ENCODE measurements at places on chromosomes 6 and 20. TPM values are rescaled to one million over a fixed set of nuclear protein-coding genes. Genes with fewer than 3 reads are reported as not detected.
A peak's percentile ranks its signal among the peaks of the same experiment; 100 is the strongest.

DNA sequence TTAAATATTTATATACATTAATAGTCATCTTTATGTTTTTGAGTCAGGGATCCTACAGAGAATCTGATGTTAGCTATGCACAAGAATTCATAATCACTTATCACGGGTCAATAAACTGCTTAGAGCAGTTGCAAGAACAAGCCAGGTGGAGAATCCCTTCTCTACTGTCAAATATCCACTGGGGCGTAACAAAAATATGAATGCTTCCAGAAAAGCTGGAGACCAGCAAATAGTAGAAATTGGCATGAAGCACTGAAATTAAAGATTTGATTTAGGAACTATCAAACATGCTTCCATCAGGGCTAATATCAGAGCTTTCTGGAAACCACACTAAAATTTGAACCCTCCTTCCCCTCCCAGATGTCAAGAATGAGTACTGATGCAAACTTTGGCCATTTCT is 37.3 kb downstream of the ADGRG6 start:
- H3K4me1 ChIP-seq = no peaks in the 10 kb centered on the region
- H3K27ac ChIP-seq = no peak overlapping the region
- no peaks in the 10 kb centered on the region for H3K27me3 ChIP-seq
- no peak for DNase-seq
- no peaks in the 10 kb centered on the region for H3K36me3 ChIP-seq

DNA sequence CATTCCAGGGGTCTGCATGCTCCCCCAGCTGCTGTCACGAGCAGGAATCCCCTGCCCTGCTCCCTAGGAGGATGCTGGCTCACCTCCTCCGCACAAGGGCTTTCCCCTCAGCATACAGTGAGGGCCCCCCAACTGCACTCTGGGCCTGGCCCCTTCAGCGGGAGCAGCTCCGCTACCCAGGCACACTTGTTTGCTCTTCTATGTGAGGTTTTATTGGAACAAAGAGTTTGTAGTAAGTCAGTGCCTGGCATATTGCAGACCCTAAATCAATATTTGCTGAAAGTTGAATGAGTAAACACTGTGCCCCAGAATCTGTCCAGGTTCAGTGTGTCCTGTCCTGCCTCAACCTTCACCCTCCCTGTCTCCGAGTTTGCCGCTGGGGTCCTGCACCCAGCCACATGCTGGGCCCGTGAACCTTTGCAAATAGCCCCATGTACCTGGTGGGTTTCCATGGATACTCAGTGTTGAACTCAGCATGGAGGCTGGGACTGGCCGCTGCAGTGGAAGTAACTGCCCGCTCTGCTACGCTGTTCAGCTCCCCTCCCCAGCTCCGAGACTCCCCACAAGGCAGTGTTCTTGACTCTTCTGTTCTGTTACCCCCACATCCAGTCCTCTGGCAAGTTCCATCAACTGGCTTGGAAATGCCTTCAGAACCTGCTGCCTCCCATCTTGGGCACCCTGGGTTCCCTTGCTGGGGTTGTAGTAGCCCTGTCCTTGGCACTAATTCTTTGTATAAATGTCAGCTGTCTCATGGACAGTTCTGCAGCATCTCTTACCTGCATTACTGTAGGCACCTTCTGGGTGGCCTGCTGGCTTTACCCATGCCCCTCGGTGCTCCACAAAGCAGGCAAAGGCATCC is 15.7 kb downstream of the SLC22A1 start:
- H3K4me1 ChIP-seq = no peaks in the 10 kb centered on the region
- peak; percentile 40 for DNase-seq
- H3K4me3 ChIP-seq = no peak overlapping the region
- H3K27ac ChIP-seq = no peak overlapping the region
- H3K27me3 ChIP-seq = no peaks in the 10 kb centered on the region

DNA sequence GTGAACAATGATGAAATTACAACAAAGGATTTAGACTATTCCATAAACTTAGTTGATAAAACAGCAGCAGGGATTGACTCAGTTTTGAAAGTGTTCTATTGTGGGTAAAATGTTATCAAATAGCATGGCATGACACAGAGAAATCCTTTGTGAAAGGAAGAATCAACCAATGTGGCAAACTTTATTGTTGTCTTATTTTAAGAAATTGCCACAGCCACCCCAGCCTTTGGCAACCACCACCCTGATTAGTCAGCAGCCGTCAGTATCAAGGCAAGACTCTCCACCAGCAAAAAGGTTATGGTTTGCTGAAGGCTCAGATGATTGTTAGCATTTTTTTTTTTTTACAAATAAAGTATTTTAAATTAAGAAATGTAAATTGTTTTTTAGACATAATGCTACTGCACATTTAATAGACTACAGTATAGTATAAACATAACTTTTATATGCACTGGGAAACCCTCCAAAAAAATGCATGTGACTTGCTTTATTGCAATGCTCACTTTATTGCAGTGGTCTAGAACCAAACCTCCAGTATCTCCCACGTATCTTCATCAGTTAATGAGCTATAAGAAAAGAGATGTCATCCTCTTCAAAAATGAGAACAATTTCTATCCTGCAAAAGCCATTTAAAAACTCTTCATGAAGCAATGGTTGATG is 162.7 kb downstream of the SOBP start:
- no peak overlapping the region for H3K4me3 ChIP-seq
- no peak for DNase-seq
- peaks cover 11% of the 10 kb centered on the region for H3K4me1 ChIP-seq
- H3K36me3 ChIP-seq = no peaks in the 10 kb centered on the region

GRCh38 chr6:52361414-52361944 is 472 bp upstream of the PAQR8 start:
- H3K27me3 ChIP-seq = no peaks in the 10 kb centered on the region
- H3K36me3 ChIP-seq = no peaks in the 10 kb centered on the region
- H3K4me3 ChIP-seq = peak overlapping the region; percentile 82

DNA sequence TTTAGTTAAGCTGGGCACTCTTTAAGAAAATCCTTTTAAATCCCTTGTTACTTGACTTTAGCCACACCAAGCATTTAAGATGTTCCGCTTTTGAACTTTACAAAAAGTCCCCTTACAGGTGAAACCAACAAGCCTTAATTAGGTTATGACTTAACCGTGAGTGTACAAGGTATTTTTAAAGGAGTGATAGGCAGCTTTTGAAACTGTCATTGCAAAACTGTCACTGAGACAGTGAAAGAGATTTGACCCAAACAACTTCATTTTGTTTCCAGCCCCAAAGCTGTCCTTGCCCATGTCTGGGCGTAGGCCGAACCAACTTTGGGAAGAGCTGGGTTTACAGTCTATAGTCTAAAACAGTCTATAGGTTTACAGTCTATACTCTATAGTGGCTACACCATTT is 305.4 kb downstream of the FARS2 start:
- H3K27me3 ChIP-seq = no peaks in the 10 kb centered on the region
- no peak overlapping the region for H3K4me3 ChIP-seq
- H3K36me3 ChIP-seq = no peaks in the 10 kb centered on the region
- no peak overlapping the region for H3K27ac ChIP-seq
- H3K4me1 ChIP-seq = no peaks in the 10 kb centered on the region
- no peak for DNase-seq

DNA sequence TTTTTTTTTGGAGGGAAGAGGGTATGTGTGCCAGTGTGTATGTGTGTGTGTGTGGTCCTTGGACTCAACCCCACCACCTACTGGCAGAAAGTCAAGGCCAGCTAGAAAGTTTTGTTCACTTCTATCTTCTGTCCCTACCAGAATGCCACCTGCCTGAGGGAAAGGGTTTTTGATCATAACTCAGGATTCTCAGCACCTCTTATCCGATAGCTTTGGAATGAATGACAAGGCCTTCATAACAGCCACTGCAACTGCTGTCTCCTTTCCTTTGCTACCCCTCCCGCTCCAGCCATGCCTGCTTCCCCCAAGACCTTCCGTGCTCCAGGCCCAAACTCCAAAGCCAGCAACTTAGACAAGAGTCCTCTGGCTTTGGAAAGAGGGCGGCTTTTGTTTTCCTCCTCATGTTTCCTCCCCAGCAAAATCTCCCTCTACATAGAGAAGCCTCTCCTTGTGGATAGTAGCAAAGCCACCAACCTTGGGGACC is 18.7 kb downstream of the BTN3A1 start:
- DNase-seq = no peak
- H3K36me3 ChIP-seq = no peaks in the 10 kb centered on the region
- peak overlapping the region; percentile 95 for H3K4me3 ChIP-seq
- H3K27me3 ChIP-seq = no peaks in the 10 kb centered on the region
- peaks cover 12% of the 10 kb centered on the region for H3K4me1 ChIP-seq

DNA sequence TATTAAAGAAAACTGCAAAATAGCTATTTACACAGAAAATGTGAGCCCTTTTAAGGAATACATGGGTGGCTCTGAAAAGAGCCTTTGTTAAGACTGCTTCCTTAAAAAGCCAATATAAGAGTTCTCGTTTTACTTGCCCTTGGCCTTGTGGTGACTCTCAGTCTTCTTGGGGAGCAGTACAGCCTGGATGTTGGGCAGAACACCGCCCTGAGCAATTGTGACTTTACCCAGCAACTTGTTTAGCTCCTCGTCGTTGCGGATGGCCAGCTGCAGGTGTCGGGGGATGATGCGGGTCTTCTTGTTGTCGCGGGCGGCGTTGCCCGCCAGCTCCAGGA is 111.5 kb downstream of the HFE start:
- peak overlapping the region; percentile 69 for H3K4me3 ChIP-seq
- peaks cover 41% of the 10 kb centered on the region for H3K27me3 ChIP-seq
- no peaks in the 10 kb centered on the region for H3K36me3 ChIP-seq
- no peak for DNase-seq

The DNAAF9 gene
- total RNA-seq = 24.8 TPM

The TFEB gene
- 40.3 TPM for total RNA-seq

The PLEKHG1 gene
- total RNA-seq = 34.6 TPM

The OR11A1 gene
- not detected for total RNA-seq

The EMILIN3 gene
- total RNA-seq = not detected

All from upper lobe of right lung (tissue), 1 donor.